Neural progenitor cell (in vitro differentiated cells): ENCODE measurements at places on chromosomes 7 and 10.

- DNase-seq = no peak
- no peaks in the 10 kb centered on the region for H3K36me3 ChIP-seq
- no peak overlapping the region for H3K27ac ChIP-seq
- H3K4me3 ChIP-seq = no peak overlapping the region
- no peaks in the 10 kb centered on the region for H3K27me3 ChIP-seq
- no peaks in the 10 kb centered on the region for H3K4me1 ChIP-seq
Measured at GRCh38 chr10:93173967-93174845, 100.5 kb downstream of the CYP26A1 start.

- no peak for DNase-seq
- H3K4me3 ChIP-seq = no peak overlapping the region
- no peak overlapping the region for H3K27ac ChIP-seq
- no peaks in the 10 kb centered on the region for H3K4me1 ChIP-seq
- no peaks in the 10 kb centered on the region for H3K27me3 ChIP-seq
Measured at GRCh38 chr10:274866-275265, 139.6 kb downstream of the ZMYND11 start.

GRCh38 chr10:131751827-131752775, 148.7 kb upstream of the PPP2R2D start:
- H3K4me1 ChIP-seq = peaks cover 57% of the 10 kb centered on the region
- no peak overlapping the region for H3K27ac ChIP-seq
- H3K36me3 ChIP-seq = no peaks in the 10 kb centered on the region
- H3K4me3 ChIP-seq = no peak overlapping the region
- no peaks in the 10 kb centered on the region for H3K27me3 ChIP-seq

DNA sequence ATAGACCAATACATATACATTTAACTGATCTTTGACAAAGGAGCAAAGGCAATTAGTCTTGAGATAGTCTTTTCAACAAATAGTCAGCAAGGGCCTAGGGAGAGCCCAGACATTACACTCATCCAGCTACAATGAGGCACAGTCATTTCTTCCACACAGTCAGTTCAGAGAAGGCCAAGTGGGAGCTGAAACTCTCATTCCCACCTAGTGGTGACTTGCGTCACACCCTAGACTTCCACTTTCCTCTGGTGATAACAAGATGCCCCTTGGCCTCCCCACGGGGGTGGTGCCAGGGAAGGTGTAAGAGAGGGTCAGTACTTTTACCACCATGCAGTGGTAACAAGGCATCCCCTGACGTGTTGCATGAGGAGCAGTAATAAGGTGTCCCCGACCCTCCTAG, 8.0 kb downstream of the FRMPD2 start:
- H3K27me3 ChIP-seq = no peaks in the 10 kb centered on the region
- no peaks in the 10 kb centered on the region for H3K36me3 ChIP-seq
- no peaks in the 10 kb centered on the region for H3K4me1 ChIP-seq
- H3K27ac ChIP-seq = no peak overlapping the region
- DNase-seq = no peak

DNA sequence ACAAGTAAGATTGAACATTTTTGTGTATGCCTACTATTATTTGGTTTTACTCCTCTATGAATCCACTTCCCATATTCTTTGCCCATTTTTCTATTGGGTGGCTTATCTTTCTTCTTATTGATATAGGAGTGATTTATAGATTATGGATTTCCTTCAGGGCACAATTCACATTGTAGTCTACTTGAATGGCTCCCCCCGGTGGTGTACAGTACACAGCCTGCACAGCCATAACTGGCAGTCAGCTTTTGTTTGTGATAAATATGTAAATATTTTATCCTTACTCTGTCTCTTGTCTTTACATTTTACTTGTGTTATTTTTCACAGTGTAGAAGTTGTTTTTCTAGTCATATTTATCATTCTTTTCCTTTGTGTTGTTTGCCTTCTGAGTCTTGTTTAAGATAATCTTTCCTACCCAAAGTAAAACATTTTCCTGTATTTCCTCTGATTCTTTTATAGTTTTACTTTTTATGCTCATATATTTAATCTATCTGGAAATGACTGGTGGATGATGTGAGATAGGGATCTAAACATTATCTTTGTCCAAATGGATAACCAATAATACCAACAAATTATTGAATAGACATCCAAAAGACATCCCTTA, 23.9 kb upstream of the CALD1 start:
- no peak overlapping the region for H3K27ac ChIP-seq
- H3K27me3 ChIP-seq = no peaks in the 10 kb centered on the region
- peak; percentile 47 for DNase-seq
- no peak overlapping the region for H3K4me3 ChIP-seq
- no peaks in the 10 kb centered on the region for H3K36me3 ChIP-seq
